K562 (cell line): ENCODE measurements at places on chromosomes 2 and 18.

DNA sequence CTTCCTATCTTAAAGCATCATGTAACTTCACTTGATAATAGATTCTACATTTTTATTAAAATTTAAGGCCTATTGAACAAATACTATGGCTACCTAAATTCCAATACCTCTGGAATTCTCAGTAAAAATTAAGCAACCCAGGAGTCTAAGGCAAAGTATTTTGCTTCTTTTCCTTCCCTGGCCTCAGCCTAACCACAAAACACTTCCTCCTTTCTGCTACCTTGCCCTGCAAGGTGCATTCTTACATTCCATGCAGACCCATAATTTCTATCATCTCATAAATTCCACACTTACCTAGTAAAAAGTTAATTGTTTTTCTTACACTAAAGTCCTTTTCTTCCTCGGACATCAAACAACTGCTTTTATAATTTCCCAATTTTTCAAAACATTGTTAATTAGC is 3.7 kb downstream of the MBOAT2 start:
- DNase-seq: no peak

GRCh38 chr2:168416555-168416954 is 39.5 kb upstream of the CERS6 start:
- no peak for DNase-seq

GRCh38 chr2:63872571-63873328 is 31.1 kb downstream of the UGP2 start:
- DNase-seq: no peak

DNA sequence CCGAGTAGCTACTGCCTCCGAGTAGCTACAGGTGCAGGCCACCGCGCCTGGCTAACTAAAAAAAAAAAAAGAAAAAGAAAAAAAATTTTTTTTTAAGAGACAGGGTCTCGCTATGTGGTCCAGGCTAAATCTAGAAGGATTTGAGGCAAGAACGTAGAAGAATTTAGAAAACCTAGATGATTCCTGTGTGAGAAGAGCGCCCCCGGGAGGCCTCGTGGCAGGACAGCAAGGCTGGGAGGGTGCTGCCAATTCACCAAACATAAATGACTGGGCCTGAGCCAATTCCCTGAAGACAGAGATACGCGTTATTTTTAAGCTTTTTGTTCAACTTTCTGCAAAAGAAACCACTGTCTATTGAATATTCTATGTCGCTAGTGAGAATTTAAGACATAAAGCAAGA is 90.1 kb upstream of the TGFA start:
- peak; percentile 64 for DNase-seq

GRCh38 chr2:110714452-110715224 is 17.7 kb upstream of the ACOXL start:
- no peak for DNase-seq

DNA sequence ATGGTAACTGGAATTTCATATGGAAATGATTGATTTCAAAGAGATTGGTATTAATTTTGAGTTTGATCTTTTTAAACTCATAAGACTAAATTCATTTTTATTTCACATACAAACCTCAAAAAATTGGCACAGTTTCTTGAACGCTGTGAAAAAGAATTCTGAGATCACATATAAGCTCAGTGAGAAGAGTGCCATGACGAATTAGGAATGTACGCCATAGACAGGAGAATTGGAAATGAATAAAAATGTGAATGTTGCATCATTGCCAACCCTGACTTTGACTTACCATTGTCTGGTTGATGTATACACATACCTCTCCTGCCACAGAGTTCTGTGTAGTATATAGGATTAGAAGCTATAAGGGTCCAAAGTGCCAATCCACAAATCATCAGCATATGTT is 290.4 kb upstream of the ZC3H15 start:
- DNase-seq: no peak

DNA sequence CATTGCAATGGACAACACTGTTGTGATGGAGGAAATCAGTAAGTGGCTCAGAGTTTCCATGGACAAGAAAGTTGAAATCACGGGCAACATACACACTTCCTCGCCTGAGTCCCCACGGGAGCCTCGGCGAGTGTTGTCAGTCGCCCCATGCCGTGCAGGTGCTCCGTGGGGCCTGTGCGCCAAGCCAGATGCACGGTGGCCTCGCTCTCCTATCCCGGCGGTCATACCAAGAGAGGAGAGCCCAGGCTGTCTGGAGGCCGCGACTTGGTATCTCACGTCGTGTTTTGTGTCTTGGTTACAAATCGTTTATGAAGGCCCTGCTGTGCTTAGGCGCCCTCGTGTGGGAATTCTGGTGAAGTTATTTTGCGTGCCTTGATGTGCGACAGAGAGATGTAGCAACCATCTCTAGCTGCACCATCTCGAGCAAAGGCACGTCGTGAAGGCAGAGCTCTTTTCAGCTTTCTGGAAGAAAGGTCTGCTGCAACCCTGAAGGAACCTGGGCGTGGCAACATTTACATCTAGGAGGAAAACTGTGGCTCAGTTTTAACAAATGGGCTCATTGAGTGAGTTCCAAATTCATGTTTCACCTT is 21.8 kb downstream of the ATG4B start:
- DNase-seq: no peak

DNA sequence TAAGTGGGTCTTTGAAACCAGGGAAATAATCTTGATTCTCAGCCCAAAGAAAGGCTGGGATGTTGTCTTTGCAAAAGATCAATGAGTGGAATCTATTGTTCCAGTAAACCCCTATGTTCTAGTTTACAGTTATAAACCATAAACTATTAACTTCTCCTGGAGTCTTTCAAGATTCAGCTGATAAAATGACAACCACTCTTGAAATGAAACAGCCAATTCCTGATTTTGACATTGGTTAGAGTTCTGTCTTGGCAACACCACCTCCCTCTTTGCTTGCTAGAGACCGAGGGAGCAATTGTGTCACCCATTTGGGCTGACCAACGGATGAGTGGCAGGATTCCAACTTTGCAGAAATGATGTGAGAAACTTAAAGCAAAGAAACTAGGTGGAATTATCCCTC is 746.9 kb downstream of the SLC4A3 start:
- no peak for DNase-seq

- no peak for DNase-seq
These were observed 40.0 kb downstream of the GKN2 start for GRCh38 chr2:68912732-68913131.

- DNase-seq: peak; percentile 53
These were observed 19.7 kb upstream of the STPG4 start for GRCh38 chr2:47174733-47175361.

DNA sequence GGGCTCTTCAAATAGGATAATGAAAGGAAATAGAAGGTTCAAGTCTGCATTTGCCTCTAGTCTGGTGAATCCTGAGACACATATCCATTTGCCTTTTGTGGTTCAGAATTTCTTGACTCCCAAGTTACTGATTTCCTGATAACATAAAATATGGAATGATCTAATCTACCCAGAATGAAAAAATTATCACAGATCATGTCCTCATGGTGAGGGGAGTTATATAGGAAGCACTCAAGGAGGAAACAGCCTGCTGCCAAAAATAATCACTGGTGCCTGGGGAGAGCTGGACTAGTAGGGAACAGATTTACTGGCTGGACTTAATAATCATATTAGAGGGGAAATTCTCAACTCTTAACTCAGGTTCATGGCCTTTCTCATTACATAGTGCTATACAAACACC is 95.5 kb upstream of the STK17B start:
- no peak for DNase-seq

DNA sequence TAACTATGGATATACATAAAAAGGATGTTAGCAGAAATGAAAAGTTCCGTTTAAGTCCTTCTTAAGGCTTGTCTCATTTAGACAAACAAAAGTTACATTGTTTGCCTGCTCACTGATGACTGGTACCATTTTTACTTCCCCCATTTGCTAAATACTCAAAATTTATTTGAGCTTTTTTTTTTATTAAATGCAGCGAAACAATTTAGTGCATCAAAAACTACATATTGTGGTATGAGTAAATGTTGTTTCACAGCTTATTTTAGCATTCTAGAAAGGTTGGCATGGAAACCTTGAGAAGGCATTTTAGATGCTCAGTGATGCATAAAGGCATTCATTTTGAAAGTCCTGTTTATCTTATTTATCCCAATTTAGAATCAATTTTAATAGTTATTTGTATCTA is 100.0 kb downstream of the MAP2 start:
- no peak for DNase-seq

DNA sequence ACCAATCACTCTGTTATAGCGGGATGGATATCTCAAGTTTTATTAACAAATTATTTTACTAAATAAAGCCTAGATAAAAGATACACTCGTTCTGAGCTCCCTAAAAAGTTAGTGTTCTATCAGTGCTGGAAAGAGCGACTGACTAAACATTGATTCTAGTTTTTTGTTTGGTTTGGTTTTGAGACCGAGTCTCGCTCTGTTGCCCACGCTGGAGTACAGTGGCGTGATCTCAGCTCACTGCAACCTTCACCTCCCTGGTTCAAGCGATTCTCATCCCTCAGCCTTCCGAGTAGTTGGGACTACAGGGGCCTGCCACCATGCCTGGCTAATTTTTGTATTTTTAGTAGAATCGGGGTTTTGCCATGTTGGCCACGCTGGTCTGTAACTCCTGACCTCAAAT is 73.8 kb upstream of the CDCA7 start:
- no peak for DNase-seq
